ENCODE measurements at places on chromosomes 4 and X. TPM values are rescaled to one million over a fixed set of nuclear protein-coding genes. Genes with fewer than 3 reads are reported as not detected.

- DNase-seq = no peak
Measured at GRCh38 chr4:79467246-79467932, 59.4 kb upstream of the GK2 start.

DNA sequence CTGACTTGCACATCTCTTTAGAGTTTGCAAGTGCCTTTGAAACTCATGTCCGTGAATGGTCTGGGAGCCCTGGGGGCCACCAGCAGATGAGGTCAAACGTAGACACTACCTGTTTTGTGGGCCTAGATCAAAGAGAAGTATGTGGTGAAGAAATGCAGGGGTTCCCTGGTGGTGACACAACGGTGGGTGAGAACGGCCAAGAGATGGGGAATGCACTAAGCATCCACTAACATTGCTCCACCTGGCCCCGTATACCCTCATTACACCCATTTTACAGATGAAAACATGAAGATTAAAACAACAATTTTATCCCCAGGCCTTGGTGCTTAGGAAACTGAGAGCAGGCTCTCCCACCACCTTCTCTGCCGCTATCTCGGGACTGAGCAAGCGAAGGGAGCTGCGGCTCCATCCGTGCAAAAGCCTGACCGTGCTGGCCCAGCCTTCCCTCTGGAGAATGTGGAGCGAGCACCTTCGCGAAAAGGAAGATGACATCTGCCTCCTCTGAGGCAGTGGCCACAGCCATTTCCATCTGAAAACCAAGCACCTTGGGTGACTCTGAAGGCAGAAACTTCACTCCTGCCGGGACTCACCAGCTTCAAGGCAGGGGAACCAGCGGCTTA lies 91.9 kb downstream of the EVC2 start:
- DNase-seq = no peak

Gene HMX1
- not detected for total RNA-seq

- DNase-seq = no peak
Measured at GRCh38 chrX:132615391-132616131, 126.7 kb upstream of the MBNL3 start.

Gene PAGE5
- not detected for total RNA-seq

- no peak for DNase-seq
Measured at GRCh38 chr4:185357211-185357610, 38.5 kb downstream of the LRP2BP start.

DNA sequence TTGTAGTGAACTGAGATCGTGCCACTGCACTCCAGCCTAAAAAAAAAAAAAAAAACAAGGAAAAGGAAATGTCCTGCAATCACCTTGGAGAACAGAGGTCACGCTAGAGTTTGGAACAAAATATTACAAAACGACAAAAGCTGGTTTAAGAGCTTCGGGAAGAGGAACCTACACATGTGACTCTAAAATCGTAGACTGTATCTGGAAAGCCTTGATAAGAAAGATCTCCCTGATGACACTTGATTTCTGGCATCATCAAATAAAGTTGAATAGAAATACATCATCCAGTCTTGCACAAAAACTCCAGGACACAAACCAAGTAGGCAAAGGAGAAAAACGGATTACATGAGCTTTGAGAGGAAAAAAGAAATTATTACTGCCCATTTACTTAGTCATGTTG lies 31.1 kb upstream of the DOCK11 start:
- no peak for DNase-seq

GRCh38 chr4:7808181-7808580 lies 131.5 kb downstream of the AFAP1 start:
- DNase-seq = no peak
